Activated CD8-positive, alpha-beta T cell treated with anti-CD3 and anti-CD28 coated beads, Interleukin-2, amount 10 ng/mL, durations not matched to agents 7 days and 5 days (primary cell): ENCODE measurements at places on chromosomes 2 and 18. TPM values are rescaled to one million over a fixed set of nuclear protein-coding genes. Genes with fewer than 3 reads are reported as not detected.
A peak's percentile ranks its signal among the peaks of the same experiment; 100 is the strongest.

- H3K27me3 ChIP-seq = no peaks in the 10 kb centered on the region
- no peak overlapping the region for H3K4me3 ChIP-seq
- DNase-seq = no peak
- H3K36me3 ChIP-seq = peaks cover 50% of the 10 kb centered on the region
- no peak overlapping the region for H3K27ac ChIP-seq
Measured at GRCh38 chr2:25833566-25833965, 44.7 kb downstream of the ASXL2 start.

GRCh38 chr2:208358758-208359631 is 47.6 kb upstream of the PTH2R start:
- no peak overlapping the region for H3K27ac ChIP-seq
- peaks cover 7% of the 10 kb centered on the region for H3K4me1 ChIP-seq
- peaks cover 15% of the 10 kb centered on the region for H3K36me3 ChIP-seq
- no peak for DNase-seq
- H3K27me3 ChIP-seq = no peaks in the 10 kb centered on the region

Gene ERBB4
- not detected for total RNA-seq

Gene NEU4
- 0.45 TPM for total RNA-seq

Gene SPHKAP
- not detected for total RNA-seq

- peaks cover 19% of the 10 kb centered on the region for H3K4me1 ChIP-seq
- H3K27ac ChIP-seq = no peak overlapping the region
- H3K4me3 ChIP-seq = no peak overlapping the region
- peaks cover 3% of the 10 kb centered on the region for H3K27me3 ChIP-seq
- peak; percentile 67 for DNase-seq
Measured at GRCh38 chr2:73823916-73824523, 4.7 kb upstream of the STAMBP start.

Gene CYRIA
- 0.78 TPM for total RNA-seq

DNA sequence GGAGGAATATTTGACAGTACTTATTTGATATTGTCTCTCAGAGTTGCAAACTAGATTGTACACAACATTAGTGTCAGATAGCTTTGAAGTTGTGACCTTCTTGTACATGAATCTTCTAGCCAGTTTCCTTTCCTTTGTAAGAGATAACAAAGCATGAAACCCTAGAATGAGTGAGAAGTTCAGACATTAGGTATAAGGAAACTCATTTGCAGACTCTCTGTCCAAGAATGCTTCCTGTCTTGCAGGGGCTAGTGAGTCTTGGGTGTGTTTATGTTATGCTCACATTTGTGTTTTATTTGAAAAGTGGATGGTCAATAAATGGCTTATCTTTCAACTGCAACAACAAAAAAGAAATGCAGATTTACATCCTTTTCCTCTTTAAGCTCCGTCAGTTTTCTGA is 1.4 kb downstream of the BOD1L2 start:
- no peaks in the 10 kb centered on the region for H3K36me3 ChIP-seq
- no peak overlapping the region for H3K27ac ChIP-seq
- no peak for DNase-seq
- H3K4me1 ChIP-seq = no peaks in the 10 kb centered on the region
- peaks cover 24% of the 10 kb centered on the region for H3K27me3 ChIP-seq
- H3K4me3 ChIP-seq = no peak overlapping the region

DNA sequence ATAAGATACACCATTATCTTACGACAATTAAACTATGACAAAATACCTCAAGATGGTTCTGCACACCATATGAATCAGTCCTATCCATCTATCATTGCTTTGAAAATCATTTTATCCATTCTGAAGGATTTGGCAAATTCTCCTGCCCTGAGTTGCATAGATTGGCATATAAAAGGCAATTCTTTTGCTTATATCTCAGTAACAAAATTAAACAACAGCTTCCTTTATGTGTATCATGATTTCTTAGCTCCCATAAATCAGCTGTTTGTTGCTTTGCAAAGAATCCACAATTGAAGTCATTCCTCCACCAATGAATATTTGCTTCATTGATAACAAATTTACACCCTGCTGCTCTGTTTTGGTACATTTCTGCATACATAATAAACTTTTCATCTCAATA is 61.7 kb downstream of the ITGB6 start:
- DNase-seq = no peak
- peaks cover 5% of the 10 kb centered on the region for H3K27me3 ChIP-seq
- H3K36me3 ChIP-seq = no peaks in the 10 kb centered on the region

Gene FAM237A
- total RNA-seq = not detected
